ENCODE measurements at places on chromosomes 1 and 21. TPM values are rescaled to one million over a fixed set of nuclear protein-coding genes. Genes with fewer than 3 reads are reported as not detected.

The CBR3 gene
- total RNA-seq, result 2.6 TPM

DNA sequence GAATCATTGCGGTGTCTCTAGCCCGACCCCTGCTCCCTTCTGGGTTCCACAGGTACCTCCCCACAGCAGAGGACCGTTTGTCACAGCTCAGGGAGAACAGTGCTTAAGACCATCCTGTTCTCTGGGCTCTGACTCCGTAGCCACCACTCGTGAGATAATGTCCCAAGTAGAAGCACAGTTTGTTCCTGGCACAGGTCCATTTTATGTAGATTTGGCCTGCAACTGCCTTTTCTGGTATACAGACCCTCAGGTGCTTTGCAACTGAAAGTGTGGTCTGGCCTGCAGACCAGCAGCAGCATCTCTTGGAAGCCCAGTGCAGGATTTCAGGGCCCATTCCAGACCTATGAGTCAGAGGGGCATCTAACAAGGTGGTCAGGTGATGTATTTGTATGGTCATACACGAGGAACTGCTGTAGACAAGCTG lies 28.4 kb upstream of the TMEM125 start:
- no peak overlapping the region for H3K4me3 ChIP-seq
- no peaks in the 10 kb centered on the region for H3K27me3 ChIP-seq
- peak overlapping the region; percentile 41 for H3K27ac ChIP-seq
- DNase-seq, result no peak
- no peaks in the 10 kb centered on the region for H3K36me3 ChIP-seq
- peaks cover 16% of the 10 kb centered on the region for H3K4me1 ChIP-seq

GRCh38 chr1:164709541-164710278 lies 150.7 kb downstream of the PBX1 start:
- H3K36me3 ChIP-seq, result no peaks in the 10 kb centered on the region
- no peak for DNase-seq
- no peaks in the 10 kb centered on the region for H3K27me3 ChIP-seq

The LCE2B gene
- not detected for total RNA-seq

The CFAP45 gene
- 1.0 TPM for total RNA-seq

- H3K4me1 ChIP-seq, result no peaks in the 10 kb centered on the region
- DNase-seq, result no peak
- H3K27ac ChIP-seq, result no peak overlapping the region
- no peaks in the 10 kb centered on the region for H3K27me3 ChIP-seq
These were observed 46.6 kb downstream of the LYST start for GRCh38 chr1:235820061-235820460.

DNA sequence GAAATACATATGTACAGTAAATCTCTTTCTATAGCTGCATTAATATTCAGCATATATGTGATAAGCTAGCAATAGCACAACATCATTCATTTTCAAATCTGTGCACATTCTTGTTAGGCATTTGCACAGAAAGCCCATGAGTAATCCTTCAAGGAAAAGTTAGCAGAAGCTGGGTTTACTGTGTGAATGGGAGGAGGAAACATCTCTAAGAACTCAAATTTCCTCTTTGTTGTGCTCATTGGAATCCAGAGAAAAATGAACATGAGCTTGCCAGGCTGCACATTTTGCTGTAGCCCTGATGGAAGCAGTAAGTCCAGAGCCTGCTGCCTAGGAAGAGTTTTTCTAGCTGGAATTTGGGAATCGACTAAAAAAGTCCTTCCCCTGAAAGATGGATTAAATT lies 214.2 kb upstream of the FOXD3 start:
- H3K27me3 ChIP-seq, result no peaks in the 10 kb centered on the region
- H3K4me3 ChIP-seq, result no peak overlapping the region
- H3K4me1 ChIP-seq, result no peaks in the 10 kb centered on the region
- no peak for DNase-seq
- no peak overlapping the region for H3K27ac ChIP-seq

The GUCA2B gene
- not detected for total RNA-seq

DNA sequence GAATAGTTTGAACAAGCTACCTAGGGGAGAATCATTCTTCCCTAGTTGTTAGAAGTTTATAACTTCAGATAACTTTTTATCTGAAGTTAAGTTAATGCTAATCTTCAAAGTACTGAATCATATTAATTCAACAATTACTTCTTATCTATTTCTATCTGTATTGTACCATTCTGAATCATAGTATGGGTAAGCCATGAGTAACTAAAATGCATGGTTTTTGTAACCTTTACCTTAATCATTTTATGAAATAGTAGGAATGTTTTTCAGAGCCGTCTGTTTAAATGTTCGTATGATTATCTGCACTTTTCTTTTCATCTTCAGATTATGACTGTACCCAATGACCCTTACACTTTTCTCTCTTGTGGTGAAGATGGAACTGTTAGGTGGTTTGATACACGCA lies 50.3 kb upstream of the MPC2 start:
- H3K4me1 ChIP-seq, result no peaks in the 10 kb centered on the region
- no peak for DNase-seq
- H3K4me3 ChIP-seq, result no peak overlapping the region
- no peaks in the 10 kb centered on the region for H3K27me3 ChIP-seq

DNA sequence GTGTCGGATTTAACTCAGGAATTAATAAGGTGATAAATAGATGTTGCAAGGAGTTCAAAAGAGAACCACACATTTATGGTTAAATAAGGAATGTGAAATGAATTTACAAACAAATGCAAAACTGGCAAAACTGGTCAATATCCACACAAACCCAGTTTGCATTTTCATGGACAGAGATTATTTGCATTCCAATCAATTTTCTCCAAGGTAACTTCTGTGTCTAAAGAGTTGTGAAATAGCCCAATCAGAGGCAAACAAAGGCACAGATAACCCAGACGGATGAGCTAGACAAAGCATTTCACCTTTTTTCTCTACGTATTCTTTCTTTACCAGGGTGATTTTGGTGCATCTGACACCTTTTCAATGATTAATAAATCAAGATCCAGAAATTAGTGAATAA lies 63.9 kb downstream of the MAP3K7CL start:
- H3K27me3 ChIP-seq, result no peaks in the 10 kb centered on the region
- H3K4me3 ChIP-seq, result no peak overlapping the region
- H3K27ac ChIP-seq, result no peak overlapping the region
- no peaks in the 10 kb centered on the region for H3K36me3 ChIP-seq
- peaks cover 3% of the 10 kb centered on the region for H3K4me1 ChIP-seq
- no peak for DNase-seq

The TNNT2 gene
- total RNA-seq, result 2.1 TPM

DNA sequence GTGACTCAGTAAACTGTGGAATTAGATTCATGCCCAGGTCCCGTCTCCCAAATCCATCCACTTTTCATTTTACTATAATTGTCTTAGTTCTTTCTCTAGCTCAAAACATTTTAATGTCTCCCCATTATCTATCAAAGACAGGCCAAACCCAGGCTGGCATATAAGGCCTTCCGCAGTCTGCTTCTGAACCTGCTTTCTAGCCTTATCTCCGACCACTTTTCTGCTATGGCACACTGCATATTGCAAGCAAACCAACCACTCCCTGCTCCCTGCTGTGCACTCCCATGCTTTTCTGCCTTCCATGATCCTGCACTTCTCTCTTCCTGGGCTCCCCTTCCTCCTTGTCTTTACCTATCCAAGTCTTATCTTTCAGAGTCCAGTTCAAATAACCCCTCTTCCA lies 17.3 kb upstream of the PIGM start:
- no peaks in the 10 kb centered on the region for H3K27me3 ChIP-seq

The CFAP126 gene
- 3.4 TPM for total RNA-seq

DNA sequence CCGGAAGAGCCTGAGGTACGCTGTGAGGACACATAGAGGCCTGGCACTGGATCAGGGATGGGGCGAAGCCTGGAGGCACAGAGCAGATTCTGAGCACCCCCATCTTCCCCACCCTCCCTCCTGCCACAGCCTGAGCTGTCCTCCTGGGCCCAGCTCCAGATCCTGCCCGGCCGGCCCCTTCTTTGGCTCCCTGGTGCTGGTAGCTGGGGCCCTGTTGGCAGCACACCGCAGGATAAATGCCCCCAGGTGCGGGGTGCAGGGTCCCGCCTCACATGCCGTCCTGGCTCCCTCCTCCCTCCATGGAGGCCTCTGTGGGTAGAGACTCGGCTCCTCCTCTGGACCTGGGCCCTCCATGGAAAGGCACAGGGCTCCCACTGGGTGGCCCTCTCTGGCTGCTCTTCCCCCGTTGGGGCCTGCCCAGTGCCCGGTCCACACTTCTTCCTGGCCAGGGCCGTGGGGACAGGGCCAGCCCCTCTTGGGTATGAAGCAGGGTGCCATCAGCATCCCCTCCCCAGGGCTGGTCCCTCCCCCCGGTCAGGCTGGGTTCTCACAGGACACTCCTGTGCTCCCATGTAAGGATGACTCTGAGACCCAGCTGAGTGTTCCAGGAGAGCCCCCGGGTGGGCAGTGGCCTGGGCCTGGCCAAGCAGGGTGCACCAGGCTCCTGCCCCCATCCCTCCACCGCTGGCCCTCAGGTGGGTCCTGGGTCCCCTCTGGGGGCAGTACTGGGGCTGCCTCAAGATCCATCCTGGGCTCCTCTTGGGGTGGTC lies 1.1 kb upstream of the OBSCN start:
- peaks cover 3% of the 10 kb centered on the region for H3K4me1 ChIP-seq
- no peak overlapping the region for H3K4me3 ChIP-seq
- no peaks in the 10 kb centered on the region for H3K27me3 ChIP-seq
- DNase-seq, result peak; percentile 44
- no peaks in the 10 kb centered on the region for H3K36me3 ChIP-seq

DNA sequence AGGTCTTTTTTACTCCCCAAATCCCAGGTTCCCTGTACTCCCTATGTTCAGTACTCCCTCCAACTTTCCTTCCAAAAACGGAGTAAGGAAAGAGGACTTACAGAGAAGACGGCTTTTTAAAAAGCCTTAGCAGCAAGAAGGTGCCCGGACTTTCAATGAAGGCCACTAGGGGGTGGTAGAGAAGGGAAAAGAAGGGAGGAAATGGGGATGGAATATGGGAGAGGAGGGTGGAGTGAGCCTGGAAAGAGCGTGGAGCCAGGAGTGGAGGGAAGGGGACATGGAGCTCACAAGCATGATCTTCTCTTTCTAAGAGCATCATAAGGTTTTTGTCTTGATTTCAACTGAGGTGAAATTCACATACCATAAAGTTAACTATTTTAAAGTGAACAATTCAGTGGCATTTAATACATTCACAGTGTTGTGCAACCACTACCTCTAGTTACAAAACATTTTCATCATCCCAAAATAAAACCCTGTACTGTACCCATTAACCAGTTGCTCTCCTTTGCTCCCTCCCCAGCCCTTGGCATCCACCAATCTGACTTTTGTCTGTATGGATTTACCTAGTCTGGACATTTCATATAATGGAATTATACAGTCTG lies 129.9 kb downstream of the ZNF281 start:
- no peaks in the 10 kb centered on the region for H3K4me1 ChIP-seq
- H3K27ac ChIP-seq, result no peak overlapping the region
- H3K4me3 ChIP-seq, result no peak overlapping the region

DNA sequence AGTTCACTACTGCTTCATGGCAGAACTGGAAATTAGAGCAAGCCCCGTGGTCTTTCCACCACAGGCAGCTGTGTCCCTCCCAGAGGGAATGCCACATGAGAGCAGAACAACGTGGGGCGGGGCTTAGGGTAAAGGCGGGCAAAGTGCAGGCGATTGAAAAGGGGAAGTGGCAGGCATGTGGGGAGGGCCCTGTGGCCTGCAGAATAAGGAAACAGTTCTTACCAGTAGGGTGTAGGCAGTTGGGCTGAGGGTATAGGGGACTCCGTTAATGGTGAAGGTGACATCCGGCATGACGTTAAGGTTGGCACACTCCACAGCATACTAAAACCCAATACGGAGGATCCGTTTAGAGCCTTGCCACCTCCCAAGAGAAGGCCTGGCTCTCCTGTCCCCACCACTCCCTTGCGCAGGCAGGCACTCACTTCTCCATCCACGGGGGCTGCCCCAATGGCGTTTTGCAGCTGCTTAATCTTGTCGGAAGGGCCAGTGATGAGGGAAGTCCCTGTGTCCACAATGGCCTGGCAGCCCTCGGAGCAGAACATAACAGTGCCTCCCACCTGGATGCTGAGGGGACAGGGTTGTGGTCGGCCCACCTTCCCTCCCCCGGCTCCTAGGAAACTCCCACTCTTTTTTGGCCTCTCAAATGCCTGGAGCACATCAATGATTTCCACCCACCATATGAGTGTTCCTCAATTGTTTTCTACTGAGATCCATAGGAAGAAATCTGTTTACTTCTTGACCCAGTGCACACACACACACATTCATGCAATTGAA lies 9.1 kb upstream of the RAB7B start:
- DNase-seq, result peak; percentile 87
- H3K4me3 ChIP-seq, result no peak overlapping the region
- H3K27me3 ChIP-seq, result no peaks in the 10 kb centered on the region
- H3K27ac ChIP-seq, result no peak overlapping the region
- H3K4me1 ChIP-seq, result no peaks in the 10 kb centered on the region
- no peaks in the 10 kb centered on the region for H3K36me3 ChIP-seq

The SLC1A7 gene
- total RNA-seq, result not detected

DNA sequence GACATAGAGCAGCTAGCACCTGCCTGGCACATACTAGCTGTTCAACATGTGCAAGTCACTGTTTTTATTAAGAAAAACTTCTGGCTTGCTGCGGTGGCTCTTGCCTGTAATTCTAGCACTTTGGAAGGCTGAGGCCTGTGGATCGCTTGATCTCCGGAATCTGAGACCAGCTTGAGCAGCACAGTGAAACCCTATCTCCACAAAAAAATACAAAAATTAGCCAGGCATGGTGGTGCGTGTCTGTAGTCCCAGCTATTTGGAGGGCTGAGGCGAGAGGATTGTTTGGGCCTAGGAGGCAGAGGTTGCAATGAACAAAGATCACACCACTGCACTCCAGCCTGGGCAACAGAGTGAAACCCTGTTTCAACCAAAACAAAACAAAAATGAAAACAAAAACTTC lies 27.7 kb upstream of the C8B start:
- H3K27ac ChIP-seq, result no peak overlapping the region
- H3K4me1 ChIP-seq, result peaks cover 7% of the 10 kb centered on the region
- peak; percentile 55 for DNase-seq
- no peaks in the 10 kb centered on the region for H3K36me3 ChIP-seq
- no peaks in the 10 kb centered on the region for H3K27me3 ChIP-seq

- no peaks in the 10 kb centered on the region for H3K4me1 ChIP-seq
- no peaks in the 10 kb centered on the region for H3K36me3 ChIP-seq
- no peak overlapping the region for H3K27ac ChIP-seq
- H3K4me3 ChIP-seq, result no peak overlapping the region
These were observed 85.5 kb downstream of the PLPPR5 start for GRCh38 chr1:98919211-98919610.

The TNFRSF9 gene
- 0.54 TPM for total RNA-seq
